ENCODE measurements at places on chromosomes 12 and 14.

- DNase-seq: peak; percentile 2
Observed at GRCh38 chr14:39268393-39268792, 34.7 kb downstream of the MIA2 start.

- no peak for DNase-seq
Observed at GRCh38 chr12:125373375-125373774, 308.1 kb downstream of the AACS start.

- DNase-seq: no peak
Observed at GRCh38 chr12:32139064-32139421, 32.4 kb downstream of the BICD1 start.

GRCh38 chr12:89857652-89858274 is 149.1 kb upstream of the ATP2B1 start:
- no peak for DNase-seq

GRCh38 chr14:77645520-77646230 is 29.2 kb upstream of the SPTLC2 start:
- no peak for DNase-seq

DNA sequence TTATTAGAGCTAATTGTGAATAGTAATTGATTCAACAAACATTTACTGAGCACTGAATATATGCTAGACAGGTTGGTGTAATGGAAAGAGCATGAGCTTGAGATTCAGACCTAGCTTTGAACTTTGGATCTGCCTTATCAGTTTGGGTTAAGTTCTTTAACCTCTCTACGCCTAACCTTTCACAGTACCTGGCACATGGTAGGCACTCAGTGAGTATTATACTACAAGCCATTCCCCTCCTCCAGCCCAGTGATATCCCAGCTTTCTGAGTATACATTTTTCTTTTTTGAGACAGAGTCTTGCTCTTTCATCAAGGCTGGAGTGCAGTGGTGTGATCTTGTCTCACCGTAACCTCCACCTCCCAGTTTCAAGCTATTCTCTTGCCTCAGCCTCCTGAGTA is 32.0 kb downstream of the FAM177A1 start:
- no peak for DNase-seq

- no peak for DNase-seq
Observed at GRCh38 chr12:65945457-65945856, 121.2 kb downstream of the HMGA2 start.

GRCh38 chr14:70707138-70708038 is 65.7 kb downstream of the TTC9 start:
- peak; percentile 76 for DNase-seq

- no peak for DNase-seq
Observed at GRCh38 chr12:11702959-11703358, 53.5 kb downstream of the ETV6 start.

- no peak for DNase-seq
Observed at GRCh38 chr14:101992708-101993107, 28.3 kb downstream of the DYNC1H1 start.

DNA sequence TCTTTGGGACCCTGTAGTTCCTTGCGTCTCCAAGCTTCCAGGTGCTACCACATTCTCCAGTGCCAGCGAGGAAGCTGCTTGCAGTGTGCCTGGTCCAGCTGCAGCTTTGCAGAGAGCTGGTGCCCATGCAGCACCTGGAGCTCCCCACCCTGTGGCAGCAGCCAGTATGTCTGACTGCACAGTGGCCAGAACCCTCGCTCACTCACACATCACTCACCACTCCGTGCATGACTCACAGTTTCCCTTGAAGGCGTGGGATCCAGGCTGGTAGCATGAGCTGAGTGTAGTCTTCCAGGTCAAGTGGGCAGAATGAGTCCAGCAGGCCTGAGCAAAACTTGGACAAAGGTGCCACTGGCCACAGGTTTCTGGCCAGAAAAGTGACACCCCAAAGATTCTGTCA is 33.6 kb downstream of the SDR9C7 start:
- peak; percentile 96 for DNase-seq

GRCh38 chr12:56629459-56630179 is 507 bp downstream of the BAZ2A start:
- no peak for DNase-seq

- no peak for DNase-seq
Observed at GRCh38 chr12:117489671-117490070, 128.2 kb upstream of the NOS1 start.

- DNase-seq: no peak
Observed at GRCh38 chr12:83320350-83320749, 633.6 kb downstream of the TMTC2 start.

- DNase-seq: peak; percentile 44
Observed at GRCh38 chr12:47100160-47100559, 20.4 kb upstream of the AMIGO2 start.

GRCh38 chr12:54016478-54016964 is 7.7 kb downstream of the HOXC8 start:
- peak; percentile 81 for DNase-seq

DNA sequence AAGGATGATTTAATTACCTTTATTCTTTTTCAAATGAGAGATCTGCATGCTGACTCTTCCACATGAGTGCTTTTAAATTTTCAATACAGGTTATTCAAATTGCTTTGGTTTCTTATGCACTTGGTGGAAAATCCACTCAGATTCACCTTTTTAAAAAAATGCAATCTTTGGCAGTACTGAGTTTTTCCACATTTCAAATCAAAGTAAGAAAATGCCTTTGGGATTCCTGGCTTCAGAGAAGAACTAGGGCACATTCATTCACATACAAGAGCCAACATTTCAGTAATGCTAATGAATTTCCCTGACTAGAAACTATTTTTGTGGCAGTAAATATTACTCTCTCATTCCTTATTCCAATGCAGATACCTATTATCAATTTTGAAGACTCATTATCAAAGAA is 342.2 kb downstream of the ETNK1 start:
- no peak for DNase-seq

DNA sequence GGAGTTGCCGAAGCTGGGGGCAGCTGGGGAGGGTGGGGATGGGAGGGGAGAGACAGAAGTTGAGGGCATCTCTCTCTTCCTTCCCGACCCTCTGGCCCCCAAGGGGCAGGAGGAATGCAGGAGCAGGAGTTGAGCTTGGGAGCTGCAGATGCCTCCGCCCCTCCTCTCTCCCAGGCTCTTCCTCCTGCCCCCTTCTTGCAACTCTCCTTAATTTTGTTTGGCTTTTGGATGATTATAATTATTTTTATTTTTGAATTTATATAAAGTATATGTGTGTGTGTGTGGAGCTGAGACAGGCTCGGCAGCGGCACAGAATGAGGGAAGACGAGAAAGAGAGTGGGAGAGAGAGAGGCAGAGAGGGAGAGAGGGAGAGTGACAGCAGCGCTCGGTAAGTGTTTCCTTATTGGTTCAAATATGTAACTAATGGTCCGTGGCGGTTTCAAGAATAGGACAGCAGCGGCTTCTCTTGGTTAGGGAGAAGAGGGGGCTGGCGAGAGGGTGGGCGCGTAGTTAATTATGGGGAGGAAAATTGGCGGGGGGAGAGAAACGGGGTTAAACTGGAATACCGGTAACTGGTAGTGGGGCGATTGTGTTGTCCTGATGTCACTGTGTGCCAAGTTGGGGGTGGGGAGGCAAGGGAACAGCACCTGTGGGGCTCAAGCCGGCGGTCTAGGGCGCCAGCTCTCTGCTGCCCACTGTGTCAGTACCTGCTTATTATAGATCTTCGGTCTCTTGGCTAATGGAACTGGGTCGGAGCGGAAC is 8.4 kb downstream of the HOXC8 start:
- no peak for DNase-seq

GRCh38 chr12:48029491-48030172 is 25.4 kb upstream of the COL2A1 start:
- no peak for DNase-seq

GRCh38 chr12:72586456-72586855 is 314.3 kb downstream of the TRHDE start:
- DNase-seq: no peak

GRCh38 chr14:33992274-33993007 is 41.6 kb upstream of the EGLN3 start:
- no peak for DNase-seq

DNA sequence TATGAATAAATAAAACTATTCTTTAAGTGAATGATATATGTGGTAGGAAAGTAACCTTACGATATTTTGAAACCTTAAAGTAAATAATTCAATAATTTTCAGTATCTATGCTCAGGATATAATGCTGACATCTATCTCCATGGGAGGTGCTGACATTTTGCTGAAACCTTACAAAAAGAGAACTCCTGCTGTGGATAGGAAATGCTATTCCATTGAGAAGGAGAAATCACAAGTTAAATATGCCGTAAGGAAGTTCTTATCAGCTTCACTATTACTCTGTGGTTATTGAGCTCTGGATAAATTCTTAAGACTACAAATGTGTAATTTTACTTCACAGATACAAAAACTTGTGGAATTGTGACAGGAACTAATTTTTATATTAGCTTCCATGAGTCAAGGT is 722.1 kb downstream of the TMTC2 start:
- DNase-seq: peak; percentile 1

DNA sequence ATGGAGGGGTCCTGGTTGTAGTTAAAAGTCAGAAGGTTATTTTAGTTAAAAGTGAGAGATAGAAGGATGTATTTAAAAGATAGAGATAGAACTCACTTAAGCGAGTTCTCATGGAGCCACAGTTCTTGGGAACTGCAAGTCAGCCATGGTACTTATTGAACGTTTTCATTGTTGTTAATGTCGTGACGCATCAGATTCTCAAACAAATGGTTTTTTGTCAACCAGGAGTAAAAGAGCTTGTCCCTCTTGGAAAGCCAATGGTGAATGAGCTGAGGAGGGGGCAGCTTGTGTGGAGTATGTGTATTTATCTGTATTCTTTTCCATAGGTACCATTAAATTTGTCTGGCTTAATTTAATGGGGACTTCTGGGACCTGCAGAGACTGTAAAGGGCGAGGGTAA is 68.6 kb downstream of the FIGNL2 start:
- DNase-seq: no peak

- DNase-seq: no peak
Observed at GRCh38 chr12:110733900-110734299, 8.8 kb downstream of the PPP1CC start.

- DNase-seq: no peak
Observed at GRCh38 chr12:71107936-71108335, 49.9 kb downstream of the TSPAN8 start.

DNA sequence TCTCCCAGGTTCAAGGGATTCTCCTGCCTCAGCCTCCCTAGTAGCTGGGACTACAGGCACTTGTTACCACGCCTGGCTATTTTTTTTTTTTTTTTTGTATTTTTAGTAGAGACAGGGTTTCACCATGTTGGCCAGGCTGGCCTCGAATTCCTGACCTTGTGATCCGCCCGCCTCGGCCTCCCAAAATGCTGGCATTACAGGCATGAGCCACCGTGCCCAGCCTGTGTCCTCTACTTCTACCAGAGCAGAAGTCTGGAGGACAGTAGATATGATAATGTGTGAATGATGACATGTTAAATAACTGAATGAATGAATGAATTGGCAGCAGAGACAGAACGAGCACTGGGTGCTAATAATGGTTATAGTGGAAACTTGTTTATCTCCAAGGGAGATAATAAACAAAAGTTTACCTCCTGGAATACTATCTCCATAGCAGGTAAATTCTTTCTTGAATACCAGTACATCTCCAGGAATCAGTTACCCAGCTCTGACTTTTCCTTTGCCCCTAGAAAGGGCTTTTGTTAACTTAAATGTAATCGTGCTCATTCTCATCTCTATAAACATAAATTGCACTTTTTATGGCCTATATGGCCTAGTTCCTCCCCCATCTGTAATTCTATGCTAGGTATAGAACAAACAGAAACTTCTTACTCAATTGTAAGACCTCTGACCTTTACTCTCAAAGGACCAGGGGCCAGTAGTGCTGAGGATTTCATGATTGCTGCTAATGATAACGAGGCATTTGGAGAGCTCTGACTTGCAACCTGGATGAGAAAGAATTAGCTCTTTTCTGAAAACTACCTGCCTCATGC is 7.2 kb upstream of the LGALS3 start:
- DNase-seq: no peak

GRCh38 chr14:53894456-53894855 is 62.2 kb downstream of the BMP4 start:
- DNase-seq: peak; percentile 59

DNA sequence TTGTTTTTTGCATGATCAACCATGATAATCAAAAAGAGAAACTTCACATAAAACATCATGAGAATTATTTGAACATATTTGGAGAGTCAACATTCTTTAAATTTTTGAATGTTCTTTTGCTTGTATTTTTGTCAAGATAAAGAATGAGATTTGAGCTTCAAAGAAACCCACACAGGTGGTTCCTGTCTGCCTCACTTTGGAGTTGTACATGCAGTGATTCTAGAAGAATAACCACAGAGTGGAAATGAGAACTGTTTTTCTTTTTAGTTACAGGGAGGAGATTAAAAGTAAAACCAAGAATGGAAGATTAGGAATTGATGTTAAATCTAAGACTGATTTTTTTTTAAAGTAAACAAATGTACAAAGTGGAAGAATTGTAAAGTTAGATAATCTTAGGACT is 2.3 kb upstream of the ZNF705A start:
- DNase-seq: no peak

DNA sequence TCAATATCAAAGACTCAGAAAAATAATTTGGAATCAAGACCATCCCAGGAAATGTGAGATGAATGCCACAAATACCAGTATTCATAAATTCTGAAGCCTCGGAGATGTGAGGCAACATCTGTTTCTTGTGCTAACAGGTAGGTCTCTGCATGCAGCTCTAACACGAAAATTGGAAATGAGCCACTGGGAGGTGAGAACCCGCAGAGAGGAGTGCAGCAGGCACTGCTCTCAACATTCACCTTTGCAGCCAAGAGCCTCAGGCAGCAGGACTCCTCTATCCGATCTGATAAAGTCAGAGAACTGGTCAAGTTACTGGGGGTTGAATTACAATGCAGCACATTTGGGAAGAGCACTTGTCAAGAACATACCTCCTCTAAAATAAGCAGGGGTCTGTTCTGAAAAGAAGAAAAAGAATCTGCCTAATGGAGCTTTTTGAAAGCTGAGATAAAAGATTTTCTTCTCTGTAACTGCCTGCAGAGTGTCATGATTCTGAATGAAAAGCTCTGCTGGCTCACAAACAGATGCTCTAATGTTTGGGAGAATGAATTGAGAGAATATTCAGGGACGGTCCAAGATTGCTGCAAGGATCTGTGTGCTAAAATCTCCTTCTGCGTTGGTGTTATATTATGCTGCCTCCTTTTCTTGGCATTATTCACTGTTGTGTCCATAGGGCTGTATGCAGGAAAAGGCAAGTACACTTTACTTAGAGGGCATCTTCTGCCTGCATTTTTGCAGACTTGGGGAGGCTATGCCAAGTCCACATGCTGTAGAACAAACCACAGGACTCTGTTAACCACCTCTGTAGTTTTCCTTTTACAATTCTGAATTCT is 209.6 kb upstream of the KRR1 start:
- no peak for DNase-seq

DNA sequence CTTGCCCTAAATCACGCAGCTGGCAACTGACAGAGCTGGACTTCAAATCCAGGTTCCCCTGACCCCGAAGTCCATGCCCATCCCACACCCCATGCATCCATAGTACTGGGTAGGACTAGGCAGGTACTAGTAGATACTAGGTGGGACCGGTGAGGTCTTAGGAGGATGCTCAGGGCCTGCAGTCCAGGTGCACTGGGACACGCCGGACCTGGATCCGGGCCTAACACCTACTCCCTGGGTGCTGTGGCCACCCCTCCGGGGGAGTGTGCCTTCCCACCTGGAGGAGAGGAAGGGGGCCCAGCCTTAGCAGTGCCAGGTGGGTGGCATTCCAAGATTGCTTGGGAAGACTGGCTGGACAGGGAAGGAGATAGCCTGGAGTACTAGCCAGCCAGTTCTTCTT is 64.8 kb downstream of the CACNA1C start:
- no peak for DNase-seq

GRCh38 chr12:2735432-2735831 is 59.3 kb upstream of the FKBP4 start:
- no peak for DNase-seq

GRCh38 chr14:93232159-93232558 is 25.1 kb downstream of the UBR7 start:
- DNase-seq: no peak
